Choroid plexus epithelial cell (primary cell): ENCODE measurements at places on chromosomes 4 and X.

GRCh38 chrX:8044947-8045346 is 117.7 kb upstream of the PNPLA4 start:
- DNase-seq: no peak

DNA sequence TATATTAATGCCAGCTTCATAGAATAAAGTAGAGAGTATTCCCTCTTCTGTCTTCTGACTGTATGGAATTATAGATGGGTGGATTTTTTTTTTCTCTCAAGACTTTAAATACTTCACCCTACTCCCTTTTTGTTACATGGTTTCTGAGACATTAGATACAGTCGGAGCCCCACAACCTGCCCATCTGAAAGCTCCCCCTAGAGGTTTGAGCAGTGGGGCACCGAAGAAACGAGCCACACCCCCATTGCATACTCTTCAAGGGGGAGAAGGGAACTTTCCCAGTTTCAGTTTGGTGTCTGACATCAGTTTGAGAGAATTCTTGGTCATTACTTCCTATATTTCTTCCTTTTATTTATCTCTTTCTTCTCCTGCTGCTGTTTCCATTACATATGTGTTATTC is 437.6 kb upstream of the AGA start:
- DNase-seq: no peak

GRCh38 chr4:100517864-100518341 is at the start of gene EMCN:
EMCN (minus strand) TSS chr4:100518022; CDS start chr4:100517914, 108 bp downstream.
- DNase-seq: peak; percentile 48

- DNase-seq: peak; percentile 90
These were observed 65.8 kb downstream of the RASGEF1B start for GRCh38 chr4:81405900-81406401.

- peak; percentile 79 for DNase-seq
These were observed 803.6 kb downstream of the GLUD2 start for GRCh38 chrX:121851033-121851432.

DNA sequence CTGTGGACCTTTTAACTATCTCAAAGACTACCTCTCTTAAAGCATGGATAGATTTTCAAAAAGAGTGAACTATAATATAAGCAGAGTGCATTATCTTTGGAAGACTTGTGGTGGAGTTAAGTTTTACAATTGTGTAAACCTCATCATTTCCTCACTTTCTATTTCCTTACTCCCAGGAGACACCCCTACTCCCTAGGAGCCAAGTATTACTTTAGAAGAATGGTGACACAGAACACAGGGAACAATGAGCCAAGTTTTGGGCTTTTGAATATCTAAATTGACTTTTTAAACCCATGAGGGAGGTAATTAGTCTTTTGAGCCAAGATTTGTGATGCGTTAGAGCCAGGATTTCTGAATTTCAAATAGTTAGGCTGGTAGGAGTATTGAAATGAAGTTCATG is 78.9 kb upstream of the UNC5C start:
- peak; percentile 4 for DNase-seq
